ENCODE measurements at places on chromosomes 3 and 15.

DNA sequence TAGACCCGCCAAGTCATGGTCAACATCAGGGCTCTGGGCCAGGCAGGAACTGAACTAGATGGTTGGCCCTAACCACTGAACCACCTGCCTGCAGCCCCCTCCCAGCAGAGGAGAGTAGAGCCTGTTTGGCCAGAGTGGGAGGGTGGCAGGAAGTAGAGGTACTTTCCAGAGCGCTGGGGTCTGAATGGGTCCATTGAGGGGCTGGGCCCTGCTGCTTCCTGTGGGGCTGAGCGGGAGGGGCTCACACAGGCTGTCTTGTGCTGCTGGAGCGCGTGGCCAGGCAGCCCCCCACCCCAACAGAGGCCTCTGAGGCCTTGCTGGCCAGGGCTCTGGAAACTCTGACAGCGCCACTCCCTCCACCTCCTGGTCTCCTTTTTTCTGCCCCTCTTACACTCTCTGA lies 17.4 kb downstream of the CSPG4 start:
- no peak for DNase-seq

DNA sequence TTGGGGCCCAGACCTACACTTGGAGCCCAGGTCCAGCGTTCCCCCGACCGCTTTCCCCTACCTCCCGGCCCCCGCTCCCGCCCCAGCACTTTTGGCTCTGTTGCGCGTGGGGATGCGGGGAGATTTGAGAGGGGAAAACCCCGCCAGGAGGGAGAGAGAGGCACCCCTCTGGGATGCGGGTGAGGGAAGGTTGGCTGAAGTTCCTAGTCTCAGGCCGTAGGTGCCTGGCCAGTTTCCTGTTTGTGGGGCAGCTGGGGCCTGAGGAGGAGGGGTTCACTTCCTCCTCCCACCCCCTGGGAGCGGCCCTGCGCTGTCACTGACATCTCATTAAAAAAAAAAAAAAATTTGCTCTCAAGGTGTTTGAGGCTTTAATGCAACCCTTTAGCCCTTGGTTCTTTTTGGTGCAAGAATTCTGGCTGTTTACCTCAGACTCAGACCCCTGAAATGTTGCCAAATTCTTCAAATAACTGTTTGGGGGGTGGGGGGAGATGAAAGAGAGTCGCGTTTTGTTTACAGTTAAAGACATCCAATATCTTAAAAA lies 2.6 kb downstream of the FAM43A start:
- no peak for DNase-seq

GRCh38 chr3:44419923-44420650 lies 57.4 kb downstream of the ZNF445 start:
- no peak for DNase-seq

GRCh38 chr3:176359211-176359610 lies 838.1 kb downstream of the TBL1XR1 start:
- no peak for DNase-seq

DNA sequence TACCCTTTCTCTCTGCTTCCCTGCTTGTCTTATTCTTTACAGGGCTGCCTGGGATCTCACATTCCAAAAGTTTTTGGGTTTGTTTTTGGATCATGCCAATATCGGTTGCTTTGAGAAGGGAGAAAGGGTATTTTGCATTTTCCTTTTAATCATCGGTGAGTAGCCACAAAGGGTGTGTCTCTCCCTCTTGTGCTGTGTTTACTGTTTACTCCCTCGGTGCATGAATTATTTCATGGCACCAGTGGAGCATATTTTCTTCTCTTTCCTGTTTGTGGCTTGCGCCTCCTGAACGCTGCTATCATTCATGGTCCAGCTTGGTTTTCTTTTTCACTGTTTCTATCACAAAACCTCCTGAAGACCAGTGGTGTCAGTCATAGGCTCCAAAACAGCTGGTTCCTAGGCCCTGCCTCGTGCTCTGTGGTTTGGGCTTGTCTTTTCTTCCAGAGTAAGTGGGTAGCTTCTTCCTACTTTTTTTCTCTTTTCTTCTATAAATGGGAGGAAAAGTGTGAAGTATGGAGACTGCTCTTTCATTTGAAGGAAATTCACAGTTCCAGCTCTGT lies 54.9 kb downstream of the IGF1R start:
- DNase-seq, result no peak

DNA sequence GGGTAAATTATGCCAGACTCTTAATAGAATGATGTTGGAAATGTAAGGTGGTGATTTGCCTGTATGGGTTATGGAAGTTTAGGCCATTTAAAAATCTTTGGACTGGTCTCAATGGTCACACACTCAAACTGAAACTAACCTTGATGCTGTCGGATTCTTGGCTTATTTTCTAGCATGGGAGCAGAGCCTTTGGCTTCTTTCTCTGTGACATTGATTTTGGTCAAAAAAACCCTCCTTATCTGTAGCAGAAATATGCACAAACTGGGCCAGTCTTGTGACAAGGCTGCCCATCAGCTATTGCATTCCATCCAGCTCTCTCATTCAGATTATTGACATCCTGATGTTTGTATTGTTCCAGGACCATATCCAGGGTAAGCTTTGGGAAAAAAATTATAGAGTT lies 35.9 kb downstream of the ARPP21 start:
- no peak for DNase-seq

- DNase-seq, result no peak
Measured at GRCh38 chr3:23314981-23315762, 112.0 kb downstream of the UBE2E2 start.
